ENCODE measurements at places on chromosomes 1 and 21. TPM values are rescaled to one million over a fixed set of nuclear protein-coding genes. Genes with fewer than 3 reads are reported as not detected.

- peak; percentile 76 for DNase-seq
Measured at GRCh38 chr1:145997016-145997717, 788 bp upstream of the TXNIP start.

DNA sequence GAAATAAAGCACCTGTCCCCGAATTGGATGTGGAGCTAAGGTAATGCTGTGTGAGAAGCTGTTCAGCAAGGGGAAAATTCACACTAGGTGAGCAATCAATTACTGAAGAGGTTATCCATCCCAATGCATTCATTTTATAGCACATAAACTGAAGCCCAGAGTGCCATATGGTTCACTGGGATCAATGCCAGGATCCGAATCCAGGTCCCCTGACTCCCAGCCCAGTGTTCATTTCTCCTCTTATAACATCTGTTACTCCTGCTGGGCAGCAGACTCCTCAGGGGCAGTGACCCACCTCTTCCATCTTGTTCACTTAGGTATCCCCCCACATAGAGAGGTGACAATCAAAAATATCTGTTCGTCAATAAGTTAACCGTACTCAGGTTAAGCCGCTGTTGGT, 13.2 kb upstream of the SEC16B start:
- no peak for DNase-seq

GRCh38 chr1:203150511-203151297, 23.2 kb downstream of the ADORA1 start:
- DNase-seq: peak; percentile 31

DNA sequence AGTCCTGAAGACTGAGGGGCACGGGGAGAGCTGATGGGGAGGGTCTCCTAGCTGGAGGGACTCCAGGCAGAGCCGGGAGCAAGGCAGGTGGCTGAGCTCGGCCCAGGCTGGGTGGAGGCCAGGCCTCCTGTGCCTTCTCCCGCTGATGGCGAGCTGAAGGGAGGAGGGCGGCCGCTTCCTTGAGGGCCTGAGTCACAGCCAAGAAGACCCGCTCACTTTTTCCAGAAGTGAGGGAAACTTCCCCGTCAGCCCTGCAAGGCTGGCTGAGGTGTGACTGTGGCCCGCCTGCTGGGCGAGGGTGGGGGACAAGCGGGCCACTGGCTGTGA, 1.7 kb upstream of the VWA1 start:
- peak; percentile 91 for DNase-seq

The LCE1C gene
- total RNA-seq: not detected

GRCh38 chr1:87239997-87240605, 88.6 kb upstream of the LMO4 start:
- DNase-seq: no peak

GRCh38 chr1:180503280-180503862, 994 bp upstream of the ACBD6 start:
- no peak for DNase-seq

The PALMD gene
- 25.2 TPM for total RNA-seq

DNA sequence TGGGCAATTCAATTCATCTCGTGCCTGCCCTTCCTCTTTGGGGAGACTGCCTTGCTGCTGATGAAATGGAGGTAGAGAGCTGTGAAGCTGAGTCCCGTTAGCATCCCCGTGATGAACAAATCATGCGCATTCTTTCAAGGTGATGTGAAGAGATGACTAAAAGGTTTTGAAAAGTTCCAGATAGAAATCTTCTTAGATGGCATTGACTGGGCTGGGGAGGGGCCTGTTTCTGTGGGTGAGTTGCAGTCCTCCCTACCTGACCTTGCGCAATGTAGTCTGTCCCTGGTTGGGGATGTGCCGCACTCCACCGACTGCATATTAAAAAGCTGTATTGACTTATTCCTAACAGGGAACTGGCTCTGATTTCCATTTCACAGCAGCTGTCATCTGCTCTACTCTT, 49.6 kb downstream of the ST6GALNAC3 start:
- DNase-seq: no peak

The AKT3 gene
- 81.6 TPM for total RNA-seq

DNA sequence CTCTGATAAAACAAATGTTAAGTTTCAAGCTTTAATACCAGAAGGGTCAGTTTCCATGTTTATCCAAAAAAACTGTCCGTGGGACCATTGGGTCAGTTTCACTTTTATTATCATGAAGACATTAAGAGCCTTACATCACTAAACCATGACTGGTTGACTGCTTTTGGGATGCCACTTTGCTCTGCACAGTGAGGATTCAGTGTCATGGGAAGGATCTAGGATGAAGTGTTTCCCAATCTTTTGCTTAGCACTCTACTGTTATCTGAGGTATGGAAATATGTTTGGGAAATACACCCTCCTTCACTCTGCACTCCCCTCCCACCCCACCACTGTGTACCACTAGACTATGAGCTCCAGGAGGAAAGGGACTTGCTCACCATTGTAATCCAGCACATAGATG, 16.3 kb downstream of the RPS6KC1 start:
- DNase-seq: no peak

GRCh38 chr1:238664139-238664538, 722.2 kb upstream of the CHRM3 start:
- no peak for DNase-seq

The TDRD10 gene
- 4.7 TPM for total RNA-seq

DNA sequence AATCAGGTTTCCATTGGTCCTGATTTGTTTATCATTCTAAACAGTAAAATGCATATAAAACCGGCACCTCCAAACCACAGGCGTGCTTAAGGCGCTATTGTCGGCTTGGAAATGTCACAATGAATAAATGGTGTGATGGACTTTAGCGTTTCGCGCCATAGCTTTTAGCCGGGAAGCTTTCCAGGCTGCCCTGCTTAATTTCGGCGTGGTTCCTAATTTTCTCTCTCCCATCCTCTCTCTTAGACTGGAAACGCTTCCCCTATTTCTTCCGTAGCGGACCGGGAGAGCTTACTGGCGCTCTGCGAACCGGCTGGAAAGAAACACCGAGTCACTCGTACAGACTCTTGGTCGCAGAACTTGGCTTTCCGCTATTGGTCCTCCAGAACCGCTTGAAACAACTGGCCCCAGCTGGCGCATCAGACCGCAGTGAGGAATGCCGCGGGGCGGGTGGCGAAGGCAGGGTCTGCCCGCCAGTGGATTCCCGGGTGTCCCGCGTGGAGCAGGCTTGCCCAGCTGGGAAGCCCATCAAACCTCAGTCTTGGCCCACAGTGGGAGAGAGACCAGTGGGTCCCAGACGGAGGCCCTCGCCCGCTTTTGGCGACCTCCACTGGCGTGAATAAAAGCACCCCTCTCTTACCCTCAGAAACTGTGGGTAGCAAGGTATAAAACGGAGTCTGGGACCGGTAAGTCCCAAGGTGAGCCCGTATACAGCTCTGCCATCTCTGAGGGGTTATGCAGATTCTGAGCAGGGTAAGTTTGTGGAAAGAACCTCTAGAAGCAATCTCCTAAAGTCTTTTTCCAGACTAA, 4.0 kb upstream of the LHX8 start:
- DNase-seq: peak; percentile 34

The TCHHL1 gene
- not detected for total RNA-seq

DNA sequence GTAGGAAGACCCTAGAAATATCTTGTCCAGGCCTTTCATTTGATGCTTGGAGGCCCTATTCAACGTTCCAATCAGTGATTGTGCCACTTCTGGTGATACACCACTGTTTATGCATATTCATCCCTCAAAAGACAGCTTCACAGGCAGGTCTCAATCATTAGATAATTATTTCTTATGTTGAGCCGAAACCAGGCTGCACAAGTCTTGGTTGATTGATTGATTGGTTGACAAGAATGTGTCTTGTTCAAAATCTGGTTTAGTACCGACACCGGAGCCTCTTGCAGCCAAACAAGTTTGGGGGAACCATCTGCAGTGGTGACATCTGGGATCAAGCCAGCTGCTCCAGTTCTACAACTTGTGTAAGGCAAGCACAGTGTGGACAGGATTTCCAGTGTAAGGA, 20.1 kb downstream of the C8A start:
- DNase-seq: no peak

GRCh38 chr1:30615816-30616590, 107.4 kb downstream of the MATN1 start:
- no peak for DNase-seq

The F13B gene
- not detected for total RNA-seq

The USH2A gene
- total RNA-seq: 0.06 TPM

DNA sequence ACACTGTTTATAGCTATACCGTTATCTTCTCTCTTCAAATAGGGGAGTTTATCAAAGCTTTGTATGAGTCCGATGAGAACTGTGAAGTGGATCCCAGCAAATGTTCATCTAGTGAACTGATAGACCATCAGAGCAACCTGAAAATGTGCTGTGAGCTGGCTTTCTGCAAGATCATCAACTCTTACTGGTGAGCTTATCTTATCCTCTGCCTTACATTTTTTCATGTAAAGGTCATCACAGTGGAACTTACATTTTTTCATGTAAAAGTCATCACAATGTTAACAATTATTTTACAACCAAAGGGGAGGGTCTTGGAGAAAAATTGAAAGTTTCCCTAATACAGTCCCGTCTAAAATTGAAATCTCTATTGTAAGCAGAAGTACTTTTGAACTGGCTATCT, 45.2 kb downstream of the CLEC20A start:
- no peak for DNase-seq

DNA sequence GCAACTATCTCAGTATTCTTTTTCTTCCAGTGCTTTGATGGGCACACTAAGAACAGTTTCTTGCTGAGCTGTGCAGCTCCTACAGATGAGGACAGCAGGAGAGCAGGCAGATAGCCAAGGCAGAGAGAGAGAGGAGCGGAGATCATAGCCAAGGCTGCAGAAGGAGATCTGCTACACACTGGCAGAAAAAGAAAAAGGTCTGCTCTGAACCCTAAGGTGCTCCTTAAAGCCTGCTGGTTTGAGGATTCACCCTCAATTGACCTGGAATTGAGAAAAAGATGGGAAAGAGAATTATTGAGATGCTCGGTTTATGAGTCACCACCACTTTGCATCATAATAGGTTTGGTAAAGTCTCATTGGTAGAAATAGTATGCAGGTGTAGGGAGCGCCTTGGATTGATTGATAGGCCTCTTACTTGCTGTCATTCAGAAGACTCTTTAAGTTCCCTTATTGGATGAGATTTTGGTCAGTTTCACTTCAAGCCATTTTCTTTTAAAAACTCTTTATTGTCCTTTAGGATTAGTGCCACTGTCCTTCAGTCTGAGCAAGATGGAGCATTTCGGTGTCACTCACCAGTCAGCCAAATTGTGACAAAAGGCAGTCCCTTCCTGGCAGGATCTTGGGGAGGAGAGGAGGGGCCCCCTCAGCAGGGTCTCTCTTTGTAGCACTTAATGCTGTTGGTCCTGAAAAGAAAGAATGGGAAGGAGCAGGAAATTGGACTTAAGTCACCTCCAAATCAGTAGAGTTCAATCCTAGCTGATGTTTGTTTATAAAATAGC, 685.0 kb downstream of the ADGRL2 start:
- no peak for DNase-seq

- DNase-seq: no peak
Measured at GRCh38 chr1:151197863-151198253, 494 bp upstream of the PIP5K1A start.

The C1orf94 gene
- total RNA-seq: not detected

GRCh38 chr1:155253797-155254196, 1.5 kb downstream of the ENTREP3 start:
- no peak for DNase-seq
